Activated naive CD4-positive, alpha-beta T cell treated with anti-CD3 and anti-CD28 coated beads, Interleukin-2, amount 50 U/mL, for 72 hours (primary cell): ENCODE measurements at places on chromosomes 6 and 20.
A peak's percentile ranks its signal among the peaks of the same experiment; 100 is the strongest.

GRCh38 chr6:148086843-148087242 lies 255.8 kb upstream of the SASH1 start:
- DNase-seq, result no peak

DNA sequence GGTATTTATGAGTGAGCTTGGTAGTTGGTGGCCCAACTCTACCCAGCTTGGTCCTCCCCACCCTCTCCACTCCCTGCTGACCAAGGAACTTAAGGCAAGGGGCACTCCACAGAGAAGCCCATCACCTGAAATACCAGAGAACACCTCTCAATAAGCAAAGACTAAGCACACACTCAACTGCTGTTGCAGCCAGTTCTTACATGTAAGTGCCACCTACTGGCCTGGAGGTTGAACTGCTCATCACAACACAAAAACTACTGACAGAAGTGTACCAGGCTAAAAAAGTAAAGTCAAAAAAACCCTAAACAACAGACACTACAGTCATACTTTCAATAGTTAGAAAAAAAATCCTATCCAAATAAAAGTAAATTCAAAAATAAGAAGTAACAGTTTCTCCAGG lies 146.2 kb downstream of the FAM83B start:
- DNase-seq, result no peak

GRCh38 chr6:24910331-24910960 lies 25.3 kb downstream of the RIPOR2 start:
- no peak for DNase-seq

DNA sequence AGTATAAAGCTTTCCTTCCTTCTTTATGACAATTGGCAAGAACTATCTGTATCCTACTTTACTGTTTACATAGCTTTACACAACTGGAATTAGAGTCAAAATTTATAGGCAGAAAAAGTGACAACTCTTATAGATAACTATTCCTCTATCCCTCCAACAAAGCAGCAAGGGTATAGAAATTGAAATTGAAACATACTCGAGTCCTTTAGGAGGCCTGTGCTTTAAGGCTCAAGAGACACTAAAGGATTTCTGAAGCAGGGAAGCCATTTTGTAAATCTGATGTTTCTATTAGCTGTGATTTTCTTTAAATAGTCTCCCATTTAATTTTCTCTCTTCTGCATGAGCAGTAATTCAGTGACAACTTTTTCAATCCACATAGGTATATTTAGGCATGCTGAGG lies 567.6 kb upstream of the MAN1A1 start:
- DNase-seq, result no peak

DNA sequence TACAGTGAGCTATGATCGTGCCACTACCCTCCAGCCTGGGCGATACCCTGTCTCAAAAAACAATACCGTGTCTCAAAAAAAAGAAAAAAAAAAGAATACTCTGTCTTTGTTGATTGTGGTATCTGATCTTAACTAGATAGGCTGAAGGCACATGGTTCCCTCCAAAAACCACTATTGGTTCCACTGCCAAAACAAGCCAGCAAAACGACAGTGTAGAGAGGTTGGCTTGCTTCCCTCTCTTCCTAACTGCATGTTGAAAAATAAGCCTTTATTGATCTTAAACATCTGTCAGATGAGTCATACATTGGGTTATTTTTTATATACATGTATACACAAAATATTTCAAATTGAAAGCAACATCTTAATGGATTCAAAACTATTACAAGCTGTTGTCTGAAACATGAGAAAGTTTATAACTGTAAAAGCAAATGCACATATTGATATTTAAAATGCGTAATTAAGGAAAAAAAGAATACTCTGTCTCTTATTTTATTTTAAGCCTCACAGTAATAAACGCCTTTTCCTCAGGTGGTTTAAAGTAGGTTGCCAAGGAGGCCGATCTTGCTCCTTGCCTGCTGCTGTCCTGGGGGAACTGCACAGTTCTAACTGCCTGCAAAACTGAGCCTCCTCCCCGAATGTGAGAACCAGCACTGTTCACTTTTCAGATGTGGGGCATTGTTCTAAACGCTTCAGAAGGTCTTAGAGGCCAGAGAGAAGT lies 7.0 kb upstream of the NINL start:
- DNase-seq, result no peak

DNA sequence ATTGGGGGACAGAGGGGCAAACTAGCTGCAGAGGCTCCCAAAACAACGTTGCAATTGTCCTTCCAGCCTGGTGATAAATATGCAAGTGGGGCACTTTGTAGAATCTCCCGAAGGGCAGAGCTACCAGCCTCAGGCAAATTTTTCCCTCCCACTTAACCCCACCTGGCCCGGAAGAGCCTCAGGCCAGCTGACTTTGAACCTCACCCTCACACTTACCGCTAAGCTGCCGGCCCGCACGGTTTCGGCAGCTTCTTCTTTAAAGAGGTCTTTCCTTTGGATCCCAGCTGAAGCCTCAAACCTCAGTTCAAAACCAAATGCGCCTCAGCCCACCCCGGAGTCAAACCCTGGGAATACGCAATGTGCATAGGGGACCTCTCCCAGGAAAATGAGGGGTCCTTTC lies 2.5 kb downstream of the OVOL2 start:
- no peak for DNase-seq

DNA sequence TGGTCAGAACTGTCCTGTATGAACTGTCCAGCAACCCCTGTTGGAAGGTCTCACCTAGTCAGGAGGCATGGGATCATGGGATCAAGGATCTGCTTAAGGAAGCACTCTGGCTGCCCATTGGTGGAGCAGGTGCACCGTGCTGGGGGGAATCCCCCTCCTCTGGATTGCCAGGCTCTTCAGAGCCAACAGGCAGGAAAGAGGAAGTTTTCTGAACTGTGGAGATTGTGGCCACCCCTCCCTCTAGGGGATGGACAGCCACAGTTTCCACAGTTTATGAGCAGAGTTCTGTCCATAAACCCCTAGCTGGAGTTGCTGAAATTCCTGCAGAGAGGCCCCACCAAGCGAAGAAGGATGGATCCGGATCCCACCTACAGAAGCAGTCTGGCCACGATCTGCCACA lies 13.0 kb upstream of the HLA-DQB1 start:
- DNase-seq, result no peak

DNA sequence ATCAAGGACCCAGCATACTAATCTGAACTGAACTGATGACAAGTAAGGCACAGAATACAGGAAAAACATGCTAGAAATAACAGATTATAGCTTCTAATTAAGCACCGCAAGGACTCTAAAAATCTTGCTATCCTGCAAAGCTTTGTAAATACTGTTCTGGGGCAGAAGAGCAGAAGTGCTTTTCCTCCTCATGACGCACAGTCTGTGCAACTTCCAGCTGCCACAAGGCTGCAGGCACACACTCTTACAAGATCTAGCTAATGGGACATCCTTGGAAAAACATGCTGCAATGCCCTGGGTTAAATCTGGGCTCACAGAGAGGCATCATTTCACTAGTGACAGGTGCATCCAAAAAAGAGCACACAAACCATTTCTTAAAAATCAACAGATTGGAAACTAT lies 188.6 kb downstream of the GJA10 start:
- no peak for DNase-seq

GRCh38 chr20:46118481-46119020 lies 437 bp downstream of the CD40 start:
- DNase-seq, result peak; percentile 52

DNA sequence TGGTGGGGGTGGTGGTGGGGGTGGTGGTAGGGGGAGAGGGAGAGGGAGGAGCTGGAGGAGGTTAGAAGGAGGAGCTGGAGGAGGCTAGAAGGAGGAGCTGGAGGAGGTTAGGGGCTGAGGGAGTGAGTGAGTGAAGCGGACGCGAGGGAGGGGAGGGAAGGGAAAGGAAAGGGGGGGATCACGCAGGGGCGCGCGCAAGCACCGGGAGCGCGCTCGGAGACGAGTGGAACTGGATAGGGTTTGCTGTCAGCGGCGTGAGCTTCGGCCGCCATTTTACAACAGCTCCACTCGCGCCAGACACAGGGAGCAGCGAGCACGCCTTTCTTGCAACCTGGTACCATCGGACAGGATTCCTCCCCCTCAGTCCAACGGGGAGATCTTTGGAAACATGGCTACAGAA lies 90.5 kb upstream of the FERMT1 start:
- no peak for DNase-seq

DNA sequence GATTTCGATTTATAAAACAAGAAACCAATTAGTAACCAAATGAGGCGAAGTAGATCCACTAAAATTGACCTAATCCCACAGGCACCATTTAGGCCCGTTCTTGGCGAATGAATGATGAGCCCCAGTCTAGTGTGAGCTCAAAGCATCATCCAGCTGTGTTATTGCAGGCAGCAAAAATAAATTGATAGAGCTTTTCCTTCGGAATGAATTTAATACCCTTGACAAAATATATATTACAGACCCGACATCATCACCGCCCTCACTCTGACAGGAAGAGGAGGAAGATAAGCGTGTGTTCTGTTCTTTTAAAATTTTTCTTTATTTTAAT lies 7.8 kb downstream of the SIM1 start:
- no peak for DNase-seq

GRCh38 chr20:21569586-21569985 lies 55.7 kb upstream of the NKX2-2 start:
- no peak for DNase-seq

DNA sequence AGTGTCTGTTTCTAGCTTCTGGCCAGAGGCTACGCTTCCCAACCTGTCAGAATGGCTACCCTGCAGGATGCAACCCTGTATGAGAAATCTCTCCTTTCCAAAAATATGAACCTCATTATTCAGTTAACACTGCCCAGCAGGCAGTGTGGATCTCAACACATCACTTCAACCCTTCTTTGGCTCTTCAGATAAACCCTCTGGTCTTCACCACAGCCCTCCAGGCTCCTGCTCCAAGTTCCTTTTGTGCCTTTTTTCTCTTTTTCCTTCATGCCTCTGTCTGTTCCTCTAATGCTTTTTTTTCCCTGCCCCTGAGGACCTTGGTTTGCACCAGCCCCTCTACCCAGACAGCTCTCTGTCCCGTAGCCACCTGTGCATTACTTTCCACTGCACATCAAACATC lies 207.4 kb downstream of the MYLK4 start:
- no peak for DNase-seq

DNA sequence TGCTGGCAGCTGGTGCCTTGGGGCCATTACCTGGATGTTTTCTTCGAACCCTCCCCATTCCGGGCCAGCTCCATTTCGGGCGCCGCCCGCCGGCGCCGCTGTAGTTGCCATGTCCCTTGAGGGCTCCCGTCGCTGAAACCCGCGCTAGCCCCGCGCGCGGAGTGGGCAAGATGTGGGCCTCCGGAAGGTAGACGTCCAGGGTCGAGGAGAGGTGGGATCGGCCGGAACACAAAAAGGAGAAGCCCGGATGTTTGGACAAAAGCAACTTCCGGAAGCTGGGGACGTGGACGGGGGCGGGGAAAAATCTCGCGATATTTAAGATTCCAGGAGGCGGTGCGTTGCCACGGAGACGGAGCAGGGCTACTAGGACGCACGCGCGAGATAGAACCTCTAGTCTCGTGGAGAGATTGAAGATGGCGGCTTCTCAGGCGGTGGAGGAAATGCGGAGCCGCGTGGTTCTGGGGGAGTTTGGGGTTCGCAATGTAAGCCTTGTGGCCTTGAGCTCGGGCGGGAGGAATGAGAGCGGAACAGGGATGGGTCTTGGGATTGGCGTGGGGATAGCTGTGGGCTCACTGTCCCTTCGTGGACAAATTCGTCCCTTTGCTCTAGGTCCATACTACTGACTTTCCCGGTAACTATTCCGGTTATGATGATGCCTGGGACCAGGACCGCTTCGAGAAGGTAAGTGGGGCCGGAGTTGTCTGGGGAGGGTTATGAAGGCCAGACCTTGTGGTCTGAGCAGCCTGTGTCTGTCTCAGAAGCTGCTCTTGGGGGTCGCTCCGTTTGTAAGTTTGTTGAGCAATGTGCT lies at the start of the genes POLR1C and YIPF3:
Gene POLR1C (plus strand): TSS at position 393 of the 808 bp plus-strand sequence. CDS start 21 bp downstream, at position 414.
Gene YIPF3 (minus strand): TSS at position 230 of the 808 bp plus-strand sequence. CDS start 119 bp downstream, at position 111.
- DNase-seq, result peak; percentile 93

DNA sequence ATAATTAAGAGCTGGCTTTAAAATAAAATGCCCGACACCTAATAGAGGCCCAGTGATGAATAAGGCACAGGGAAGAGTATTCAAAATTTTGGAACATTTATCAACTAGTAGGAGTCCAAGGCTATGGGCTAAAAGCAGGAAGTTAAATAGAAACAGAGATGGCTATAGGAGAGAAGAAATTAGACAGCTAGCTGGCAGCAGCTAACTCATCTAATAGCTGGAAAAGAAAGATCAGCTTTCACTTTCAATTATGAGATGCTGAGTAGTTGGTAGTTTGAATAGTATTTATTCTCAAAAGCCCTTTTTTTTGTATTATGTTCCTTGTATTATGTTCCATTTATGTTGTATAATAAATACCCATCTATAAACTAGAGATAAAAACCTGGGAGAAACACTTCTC lies 215.7 kb downstream of the SLC35F1 start:
- DNase-seq, result no peak

- no peak for DNase-seq
Measured at GRCh38 chr20:51127713-51128112, 104.8 kb upstream of the KCNG1 start.

DNA sequence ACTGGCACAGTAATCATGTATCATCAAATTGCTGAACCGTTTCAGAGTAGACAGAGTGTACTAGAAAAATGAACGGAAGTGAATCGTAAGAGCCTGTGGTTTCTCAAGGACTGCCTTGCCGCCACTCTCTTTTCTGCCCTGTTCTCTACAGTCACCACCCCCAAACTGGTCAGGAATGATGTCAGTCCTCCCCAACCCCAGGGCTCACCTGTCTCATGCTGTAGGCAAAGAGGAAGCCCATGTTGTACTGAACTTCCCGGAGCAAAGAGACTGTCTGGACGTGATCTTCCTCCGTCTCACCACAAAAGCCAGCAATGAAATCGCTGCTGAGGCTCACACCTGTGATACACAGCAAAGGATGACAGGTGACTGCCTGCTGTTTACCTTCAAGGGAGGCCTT lies 31.0 kb downstream of the CDK5RAP1 start:
- no peak for DNase-seq

DNA sequence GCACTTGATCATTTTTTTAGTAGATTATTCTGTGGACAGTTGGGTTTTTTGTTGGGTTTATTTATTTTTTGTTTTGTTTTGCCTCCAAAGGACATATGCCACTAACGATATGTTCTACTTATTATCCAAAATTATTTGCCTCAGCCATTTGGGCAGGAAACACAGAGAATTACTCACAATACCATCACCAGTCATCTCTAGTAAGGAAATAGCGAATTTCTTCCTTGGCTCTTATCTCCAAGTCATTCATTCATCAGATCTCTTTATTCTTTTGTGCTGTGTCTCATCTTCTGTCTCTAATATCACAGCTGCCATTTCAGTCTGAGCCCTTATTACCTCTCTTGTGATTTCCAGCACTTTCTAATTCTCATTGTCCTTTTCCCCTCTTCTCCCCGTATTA lies 130.4 kb upstream of the SMLR1 start:
- no peak for DNase-seq

DNA sequence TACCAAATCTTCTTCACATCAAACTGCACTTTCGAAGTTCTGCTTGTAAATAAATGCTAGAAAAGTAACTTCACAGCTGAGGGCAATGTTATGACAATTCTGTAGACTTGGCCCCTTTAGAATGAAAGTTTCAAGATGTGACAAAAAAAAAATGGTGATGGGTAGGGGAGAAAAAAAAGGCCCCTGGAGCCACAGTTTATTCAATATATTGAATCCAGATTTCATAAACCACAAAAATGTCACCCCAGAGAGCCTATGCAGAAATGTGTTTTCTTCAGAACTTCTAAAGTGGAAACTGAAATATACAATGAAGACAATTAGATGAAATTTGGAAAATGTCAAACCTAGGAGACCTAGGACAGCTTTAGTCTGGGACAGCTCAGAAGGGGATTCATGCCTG lies 143.1 kb downstream of the EDN3 start:
- DNase-seq, result no peak
